Activated CD4-positive, alpha-beta T cell treated with anti-CD3 and anti-CD28 coated beads for 24 hours (primary cell): ENCODE measurements at places on chromosomes 7 and 10.

DNA sequence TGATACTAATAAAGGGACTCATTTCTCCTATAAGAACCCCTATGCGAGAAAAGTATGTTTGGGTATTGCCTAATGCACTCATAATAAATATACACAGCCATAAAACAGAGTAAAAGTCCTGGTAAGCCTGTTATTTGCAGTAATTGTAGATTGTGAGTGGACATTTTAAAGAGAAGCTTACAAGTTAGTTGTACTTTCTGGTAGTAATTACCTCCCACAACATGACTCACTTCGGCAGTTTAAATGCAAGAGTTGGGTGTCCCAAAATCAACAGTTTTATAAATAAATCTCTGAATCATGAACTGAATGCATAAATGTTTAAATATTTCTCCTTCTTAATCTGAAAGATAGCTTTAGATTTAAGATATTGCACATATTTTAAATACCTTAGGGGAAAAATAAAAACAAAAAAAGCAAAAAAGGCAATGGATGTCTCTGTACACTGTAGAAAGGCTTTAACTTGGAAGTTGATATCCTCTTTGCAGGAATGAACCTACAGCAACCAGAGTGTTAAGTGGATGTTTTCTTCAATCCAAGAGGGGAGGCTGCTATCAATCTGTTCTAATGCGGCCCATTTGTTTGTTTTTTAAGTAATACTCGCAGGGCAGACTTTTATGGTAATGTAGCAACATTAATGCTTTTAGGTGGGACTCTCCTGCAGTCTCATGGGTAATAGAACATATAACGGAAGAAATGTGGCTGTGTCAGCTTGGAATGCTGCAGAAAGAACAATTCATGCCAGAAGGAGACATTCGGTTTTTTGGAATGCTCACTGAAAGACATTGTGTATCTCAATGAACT lies 57.3 kb upstream of the ZEB1 start:
- DNase-seq, result no peak

GRCh38 chr7:65731562-65732035 lies 141.3 kb upstream of the VKORC1L1 start:
- no peak for DNase-seq

DNA sequence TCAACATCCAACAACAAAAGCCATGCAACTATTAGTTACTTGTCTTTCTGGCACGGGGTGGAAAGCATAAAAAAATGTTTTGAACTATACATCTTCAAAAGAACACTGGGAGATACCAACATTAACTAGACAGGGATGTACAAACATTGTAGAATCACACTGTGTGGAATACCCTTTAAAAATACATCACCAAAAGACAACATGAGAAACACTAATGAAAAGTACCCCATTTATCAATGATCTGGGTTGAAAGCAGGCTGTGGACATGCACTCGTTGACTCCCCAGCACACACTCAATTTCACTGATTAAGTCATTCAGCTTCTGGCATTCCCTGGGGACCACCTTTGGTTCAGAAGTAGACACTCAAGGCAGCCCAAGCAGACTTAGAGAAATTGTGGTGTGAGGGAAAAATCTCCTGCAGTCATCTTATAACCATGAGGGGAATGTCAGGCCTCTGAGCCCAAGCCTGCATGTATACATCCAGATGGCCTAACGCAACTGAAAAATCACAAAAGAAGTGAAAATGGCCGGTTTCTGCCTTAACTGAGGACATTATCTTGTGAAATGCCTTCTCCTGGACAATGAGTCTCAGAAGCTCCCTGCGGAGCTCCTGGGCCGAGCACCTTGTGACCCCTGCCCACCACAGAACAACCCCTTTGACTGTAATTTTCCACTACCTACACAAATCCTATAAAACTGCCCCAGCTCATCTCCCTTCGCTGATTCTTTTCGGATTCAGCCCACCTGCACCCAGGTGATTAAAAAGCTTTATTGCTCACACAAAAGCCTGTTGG lies 53.0 kb downstream of the CACUL1 start:
- no peak for DNase-seq

DNA sequence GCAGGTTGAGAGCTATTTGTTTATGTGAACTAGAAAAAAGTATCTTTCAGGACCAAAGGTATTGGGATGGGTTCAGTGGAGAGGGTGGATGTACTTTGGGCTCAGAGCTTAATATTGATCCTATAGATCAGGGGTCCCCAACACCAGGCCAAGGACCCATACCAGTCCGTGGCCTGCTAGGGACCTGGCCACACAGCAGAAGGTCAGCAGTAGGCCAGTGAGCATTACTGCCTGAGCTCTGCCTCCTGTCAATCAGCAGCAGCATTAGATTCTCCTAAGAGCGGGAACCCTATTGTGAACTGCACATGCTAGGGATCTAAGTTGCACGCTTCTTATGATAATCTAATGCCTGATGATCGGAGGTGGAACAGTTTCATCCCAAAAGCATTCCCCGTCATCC lies 115.8 kb upstream of the WDR11 start:
- no peak for DNase-seq

DNA sequence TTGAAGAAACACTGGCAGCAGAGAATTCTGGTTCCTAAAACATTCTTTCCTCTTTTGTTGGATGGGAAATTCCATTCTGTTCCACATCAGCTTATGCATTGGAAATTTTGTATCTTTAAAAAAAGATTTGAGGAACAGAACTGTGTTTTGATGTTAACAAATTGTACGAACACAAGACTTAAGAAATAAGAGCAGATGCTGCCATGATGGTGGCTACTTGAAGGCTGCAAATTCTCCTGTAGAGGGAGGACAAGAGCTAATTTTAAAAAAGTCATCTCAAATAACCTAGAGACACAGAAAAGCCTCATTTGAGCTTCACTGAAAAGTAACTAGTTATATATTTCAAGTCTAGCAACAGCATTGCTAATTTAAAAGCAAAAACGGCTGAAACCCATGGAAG lies 29.8 kb downstream of the NDUFB2 start:
- DNase-seq, result no peak

DNA sequence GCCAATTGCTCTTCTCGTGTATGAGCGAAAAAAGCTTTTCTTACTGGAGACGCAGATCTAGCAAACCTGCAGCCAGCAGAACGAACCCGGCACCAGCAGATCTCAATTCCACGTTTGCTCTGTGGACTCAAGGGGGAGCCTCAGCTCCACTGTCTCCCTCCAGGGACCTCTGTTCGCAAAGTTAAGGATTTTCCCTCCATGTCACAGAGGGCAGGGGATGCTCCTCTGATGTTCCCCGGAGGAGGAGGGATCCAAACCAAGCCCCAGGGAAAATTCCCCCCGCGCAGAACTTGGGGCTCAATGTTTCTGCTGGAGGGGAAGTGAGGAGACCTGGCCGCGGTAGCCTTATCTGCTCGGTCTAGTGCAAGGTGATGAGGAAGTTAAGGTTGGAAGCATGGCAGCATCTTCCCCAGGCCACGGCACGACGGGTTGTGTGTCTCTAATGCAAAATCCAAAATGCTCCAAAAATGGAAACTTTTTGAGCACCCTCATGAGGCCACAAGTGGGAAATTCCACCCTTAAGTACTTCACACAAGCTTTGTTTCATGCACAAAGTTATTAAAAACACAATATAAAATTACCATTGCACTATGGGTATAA lies 9.0 kb downstream of the IQCE start:
- DNase-seq, result no peak

- DNase-seq, result no peak
Measured at GRCh38 chr7:66841898-66842297, 79.1 kb upstream of the TMEM248 start.

GRCh38 chr7:113548561-113548960 lies 370.2 kb downstream of the PPP1R3A start:
- no peak for DNase-seq

DNA sequence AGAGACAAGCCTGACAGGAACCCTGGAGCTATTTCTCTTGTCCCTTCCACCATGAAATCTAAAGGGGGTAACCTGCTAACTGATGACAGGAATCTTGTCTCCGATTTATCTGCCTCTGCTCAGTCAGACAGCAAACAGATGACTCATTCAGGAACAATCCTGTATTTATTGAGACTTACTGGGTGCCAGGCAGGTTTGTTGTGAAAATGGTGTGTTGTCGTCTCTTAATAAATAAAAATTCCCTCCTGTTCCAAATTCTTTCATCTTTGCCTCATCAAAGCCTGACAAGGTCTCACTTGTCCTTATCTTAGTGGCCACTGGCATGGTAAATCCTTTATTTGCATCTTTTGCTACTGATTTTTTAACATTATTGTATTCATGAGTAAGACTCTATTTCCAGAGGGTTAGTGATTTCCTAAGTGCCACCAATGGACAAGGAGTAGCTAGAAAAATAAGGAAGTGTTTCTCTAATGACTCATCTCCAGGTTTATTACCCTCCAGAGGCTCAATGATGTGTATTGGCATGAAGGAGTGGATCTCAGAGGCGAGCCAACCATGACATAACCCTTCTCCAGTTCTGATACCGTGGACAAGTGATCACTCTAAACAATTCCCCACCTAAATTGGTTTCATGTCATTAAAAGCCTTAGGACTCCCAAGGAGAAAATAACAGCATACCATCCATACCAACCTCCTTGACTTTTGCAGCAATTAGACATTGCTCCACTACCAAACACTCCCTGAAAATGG lies 724.0 kb downstream of the GRID1 start:
- no peak for DNase-seq

DNA sequence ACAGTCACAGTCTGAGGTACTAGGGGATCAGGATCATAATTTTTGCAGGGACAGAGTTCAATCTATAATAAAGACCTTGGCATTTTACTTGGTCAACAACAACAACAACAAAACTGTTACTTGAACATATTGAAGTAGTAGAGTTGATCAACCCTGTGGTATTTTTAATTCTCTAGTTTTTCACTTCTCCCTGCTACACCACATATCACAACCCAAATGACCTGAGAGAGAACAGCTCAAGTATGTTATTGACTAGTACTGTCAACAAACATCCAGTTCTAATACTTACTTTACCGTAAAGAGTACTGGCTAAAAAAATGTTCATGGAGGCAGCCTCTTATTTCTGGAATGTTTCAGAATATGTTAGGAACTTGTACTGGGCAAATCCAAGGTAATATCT lies 90.5 kb upstream of the FAM3C start:
- DNase-seq, result no peak
